Hepatic stellate cell (primary cell): ENCODE measurements at places on chromosomes 16 and 17.

DNA sequence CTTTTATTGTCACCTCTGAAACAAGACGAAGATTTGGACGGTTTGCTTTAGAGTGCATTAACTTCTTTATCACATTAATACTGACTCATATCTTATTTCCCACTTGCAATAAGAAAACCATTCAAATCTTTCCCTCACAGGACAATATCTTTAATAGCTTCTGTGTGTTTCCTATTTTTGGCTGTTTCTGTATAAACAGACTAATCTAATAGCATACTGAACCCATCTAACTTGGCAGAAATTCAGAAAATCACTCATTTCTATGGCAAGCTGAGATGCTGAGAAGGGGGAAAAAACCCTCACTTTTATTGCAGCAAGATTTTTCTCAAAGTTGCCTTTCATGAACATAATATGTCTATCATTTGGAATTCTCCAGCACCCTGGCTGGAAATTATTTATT, 524.9 kb downstream of the WWOX start:
- no peak for DNase-seq

DNA sequence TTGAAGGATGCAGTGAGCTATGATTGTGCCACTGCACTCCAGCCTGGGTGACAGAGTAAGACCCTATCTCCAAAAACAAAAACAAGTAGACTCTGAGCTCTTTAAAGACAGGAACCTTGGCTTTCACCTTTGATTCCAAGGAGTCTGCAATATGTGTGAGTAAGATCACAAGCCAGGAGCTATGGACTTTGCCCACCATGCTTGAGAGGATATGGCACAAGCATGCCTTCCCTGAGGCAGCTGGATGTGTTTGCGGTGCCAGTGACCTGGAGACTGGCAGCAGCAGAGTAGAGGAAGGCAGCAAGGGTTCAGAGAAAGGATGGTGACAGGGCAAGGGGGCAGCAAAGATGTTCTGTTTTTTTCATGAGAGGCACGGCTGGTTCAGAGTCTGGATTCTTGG, 14.5 kb upstream of the PRKCA start:
- no peak for DNase-seq

DNA sequence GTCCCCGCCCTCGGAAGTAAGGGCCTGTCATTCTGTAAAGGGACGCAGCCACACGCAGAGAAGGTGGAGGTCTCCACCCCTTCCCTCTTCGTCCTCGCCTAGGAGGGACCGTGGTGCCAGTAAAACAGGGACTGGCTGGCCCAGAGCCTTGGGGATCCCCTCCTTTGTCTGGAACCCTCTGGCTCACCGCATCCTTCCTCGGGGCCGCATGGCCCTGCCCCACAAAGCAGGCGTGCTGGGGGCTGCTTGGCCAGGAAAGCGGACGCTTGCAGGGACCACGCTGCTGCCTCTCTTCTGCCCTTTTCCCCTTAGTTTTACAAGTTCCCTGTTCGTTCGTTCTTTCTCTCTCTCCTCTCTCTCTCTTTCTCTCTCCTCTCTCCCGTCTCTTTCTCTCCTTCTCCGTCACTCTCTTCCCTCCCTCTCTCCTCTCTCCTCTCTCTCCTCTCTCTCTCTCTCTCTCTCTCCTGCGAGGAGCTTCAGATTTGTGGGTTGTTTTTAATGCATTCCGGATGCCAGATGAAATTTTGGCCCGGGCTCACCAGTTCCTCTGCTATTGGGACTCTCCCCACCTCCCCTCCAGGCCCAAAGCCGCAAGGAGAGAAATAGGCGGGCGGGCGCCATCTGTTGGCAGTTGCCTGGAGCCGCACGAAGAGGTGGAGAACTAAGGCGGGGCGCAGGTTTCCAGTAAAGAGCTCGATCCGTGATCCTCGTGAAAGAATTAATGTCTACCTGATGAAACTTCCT, 35.1 kb upstream of the CDRT4 start:
- peak; percentile 91 for DNase-seq

DNA sequence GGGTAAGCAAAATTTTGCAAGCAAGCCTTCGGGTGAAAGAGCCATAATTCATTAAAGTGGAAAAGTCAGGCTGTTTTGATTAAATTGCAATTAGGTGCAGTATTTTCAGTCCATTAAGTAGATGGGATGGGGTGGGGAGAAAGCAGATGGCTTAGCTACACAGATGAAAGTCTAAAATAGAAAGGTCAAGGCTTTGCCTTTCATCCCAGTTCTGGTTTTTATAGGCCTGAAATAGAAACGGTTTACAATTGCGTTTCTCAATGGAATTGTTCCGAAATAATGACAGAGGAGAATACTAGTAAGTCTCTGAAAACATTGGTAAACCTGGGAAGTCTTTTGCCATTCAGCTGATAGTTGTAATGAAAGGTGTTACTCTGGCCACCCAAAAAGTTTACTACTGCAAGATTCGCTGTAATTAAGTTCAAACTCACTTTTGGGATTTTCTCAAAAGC, 1.5 kb downstream of the PPM1E start:
- no peak for DNase-seq

DNA sequence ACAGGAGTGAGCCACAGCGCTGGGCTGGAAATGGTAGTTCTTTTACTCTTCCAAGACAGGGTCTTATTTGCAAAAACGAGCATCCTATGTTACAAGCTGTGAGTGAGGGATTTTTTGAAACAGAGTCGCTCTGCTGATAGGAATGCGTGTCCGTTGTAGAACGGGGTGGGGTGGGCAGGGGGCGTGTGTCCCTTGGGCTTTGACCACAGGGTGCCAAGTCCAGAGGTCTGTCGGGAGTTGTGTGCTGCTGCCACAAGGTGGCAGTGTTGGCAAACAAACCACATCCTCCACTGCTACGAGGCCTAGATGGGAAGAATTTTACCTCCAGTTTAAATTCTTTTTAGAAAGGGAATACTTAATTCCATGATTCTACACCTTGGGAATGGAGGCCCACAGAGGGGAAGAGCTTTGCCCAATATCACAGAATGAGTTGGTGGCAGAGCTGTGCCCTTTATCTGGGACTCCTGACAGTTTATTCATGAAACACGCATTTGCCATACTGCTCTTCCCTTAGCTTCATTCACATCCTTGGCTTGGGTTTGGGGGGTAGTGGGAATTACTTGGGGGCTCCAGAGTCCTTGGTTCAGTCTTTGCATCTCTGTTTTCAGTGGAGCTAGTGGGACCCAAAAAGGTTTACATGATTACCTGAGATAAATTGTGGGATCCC, 30.6 kb upstream of the ETV4 start:
- peak; percentile 76 for DNase-seq

GRCh38 chr16:68319185-68319908, 8.5 kb downstream of the PRMT7 start:
- DNase-seq, result no peak
